ENCODE measurements at places on chromosomes 2 and 18. TPM values are rescaled to one million over a fixed set of nuclear protein-coding genes. Genes with fewer than 3 reads are reported as not detected.
A peak's percentile ranks its signal among the peaks of the same experiment; 100 is the strongest.

DNA sequence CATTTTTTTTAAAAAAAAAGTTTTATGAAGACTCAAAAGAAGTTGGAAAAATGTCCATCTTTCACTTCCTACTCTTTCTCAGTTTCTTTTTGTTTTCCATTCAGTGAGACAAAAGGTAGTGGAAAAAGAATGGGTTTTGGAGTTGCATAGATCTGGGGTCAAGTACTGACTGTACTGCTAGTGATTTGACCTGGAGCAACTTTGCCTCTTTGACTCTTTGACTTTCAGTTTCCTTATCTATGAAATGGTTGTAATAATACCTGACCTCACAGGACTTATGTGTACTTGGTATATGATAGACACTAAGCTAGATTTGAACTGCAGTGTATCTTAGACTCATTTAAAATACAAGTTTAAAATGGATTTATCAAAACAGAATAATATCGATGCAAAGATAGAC is 3.5 kb upstream of the KCNE4 start:
- no peak for DNase-seq

GRCh38 chr2:2719781-2720180 is 388.7 kb upstream of the MYT1L start:
- DNase-seq: no peak

GRCh38 chr2:187424146-187424545 is 23.9 kb downstream of the CALCRL start:
- peak; percentile 33 for DNase-seq

GRCh38 chr2:59677158-59677557 is 876.3 kb downstream of the BCL11A start:
- DNase-seq: no peak

DNA sequence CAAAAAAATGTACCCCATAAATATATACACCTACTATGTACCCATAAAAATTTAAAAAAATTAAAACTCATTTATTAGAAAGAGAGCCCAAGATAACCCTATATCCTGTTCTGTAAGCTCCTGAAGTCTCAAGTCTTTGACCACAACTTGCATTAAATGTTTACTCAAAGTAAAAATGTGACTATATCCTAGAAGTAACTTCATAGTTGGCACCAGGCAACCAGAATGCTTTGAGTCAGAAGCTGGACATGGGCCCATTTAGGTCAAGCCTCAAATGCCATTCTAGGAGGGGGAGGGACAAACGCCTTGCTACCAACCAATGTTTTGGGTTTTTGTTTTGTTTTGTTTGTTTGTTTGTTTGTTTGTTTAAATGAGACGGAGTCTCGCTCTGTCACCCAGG is 9.3 kb upstream of the TBC1D8 start:
- peak; percentile 66 for DNase-seq

DNA sequence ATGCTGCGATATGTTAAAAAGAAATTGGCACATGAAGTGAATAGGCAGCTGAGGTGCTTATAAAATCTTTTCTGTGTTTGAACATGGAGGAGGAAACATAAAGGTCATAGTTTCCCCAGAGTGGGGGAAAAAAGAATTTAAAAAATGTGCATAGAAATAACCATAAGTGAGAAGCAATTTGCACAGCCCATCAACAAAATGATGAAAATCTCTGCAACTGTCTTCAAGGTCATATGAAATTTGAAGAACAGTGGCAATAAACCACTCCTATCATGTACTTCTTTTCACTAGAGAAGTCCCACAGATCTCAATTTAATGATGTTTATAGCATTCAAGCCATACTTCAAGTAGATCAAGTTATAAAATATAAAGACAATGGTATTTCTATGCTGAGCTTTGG is 46.7 kb upstream of the ZNF804A start:
- peak; percentile 5 for DNase-seq

DNA sequence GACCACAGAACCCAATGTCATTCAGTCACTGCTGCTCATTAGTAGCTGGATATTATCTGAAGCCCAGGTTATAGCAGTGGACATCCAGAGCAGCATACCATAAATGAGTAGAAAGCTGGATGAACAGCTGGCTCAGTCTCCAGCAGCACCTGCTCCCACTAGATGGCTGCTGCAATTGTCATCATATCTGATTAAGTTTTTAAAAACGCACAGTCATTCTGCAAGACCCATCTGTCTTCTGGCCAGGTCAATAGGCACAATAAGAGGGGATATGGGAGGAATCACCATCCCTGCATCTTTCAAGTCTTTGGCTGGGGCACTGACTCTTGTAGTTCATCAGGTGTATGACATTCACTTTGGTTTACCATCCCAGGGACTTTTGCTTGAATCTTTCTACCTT is 55.1 kb upstream of the XDH start:
- DNase-seq: no peak

- no peak for DNase-seq
Measured at GRCh38 chr2:10760794-10761504, 39.5 kb downstream of the ATP6V1C2 start.

GRCh38 chr18:56309104-56309503 is 329.3 kb downstream of the TXNL1 start:
- DNase-seq: no peak

DNA sequence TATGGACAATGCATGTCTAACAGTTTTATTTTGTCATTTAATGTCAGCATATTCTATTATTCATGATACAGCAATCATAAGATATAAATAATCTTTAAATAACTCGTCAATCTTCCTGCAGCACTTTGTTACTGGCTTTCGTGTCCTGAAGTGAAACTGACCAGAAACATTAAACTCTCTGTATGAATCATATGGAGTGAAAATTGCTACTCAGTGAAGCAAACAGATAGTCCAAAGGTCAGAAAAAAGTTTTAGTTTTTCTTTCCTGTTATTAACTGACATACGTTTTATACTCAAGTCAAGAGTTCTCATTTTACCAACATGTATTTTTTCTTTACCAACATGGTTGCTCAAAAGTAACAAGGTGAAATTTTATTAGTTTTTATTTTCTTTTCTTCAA is 106.8 kb upstream of the GALNT5 start:
- DNase-seq: peak; percentile 12

DNA sequence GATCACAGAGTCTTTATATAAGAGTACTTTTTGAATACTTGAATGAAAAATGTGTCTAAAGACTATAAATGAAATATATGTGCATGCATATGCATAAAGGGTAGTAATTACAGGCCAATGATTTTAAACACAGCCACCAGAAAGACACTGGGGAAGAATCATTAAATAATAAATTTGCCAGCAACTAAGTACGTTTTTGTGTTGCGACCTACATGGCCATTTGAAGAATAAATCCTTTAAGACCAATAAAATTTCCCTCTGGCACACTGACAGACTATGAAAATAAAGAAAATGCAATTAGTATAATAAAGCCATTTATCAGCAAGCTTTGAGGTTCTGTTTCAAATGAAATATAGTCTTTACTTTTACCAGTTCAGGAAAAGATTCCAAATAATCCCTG is 1413.3 kb downstream of the LRP1B start:
- DNase-seq: no peak

- DNase-seq: no peak
Measured at GRCh38 chr2:241769819-241770184, 6.8 kb upstream of the GAL3ST2 start.

DNA sequence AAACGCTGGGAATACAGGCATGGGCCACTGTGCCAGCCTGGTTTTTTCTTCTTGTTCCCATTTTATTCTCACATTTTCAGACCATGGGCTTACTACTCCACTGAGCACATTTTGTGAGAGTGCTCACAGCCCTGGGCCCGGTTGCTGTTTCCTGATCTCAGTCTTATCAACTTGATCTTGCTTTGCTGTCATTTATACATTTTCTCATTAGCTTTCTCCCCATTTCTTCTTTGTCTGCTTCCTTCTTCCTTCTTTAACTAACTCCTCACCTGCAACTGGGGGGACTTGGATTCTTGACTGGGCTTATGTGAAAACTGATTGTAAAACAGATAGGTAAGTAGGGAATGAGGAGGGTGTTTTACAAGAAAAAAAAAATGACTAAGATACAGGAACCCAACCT is 117.3 kb downstream of the PLB1 start:
- no peak for DNase-seq

GRCh38 chr2:37621199-37621598 is 50.2 kb downstream of the CDC42EP3 start:
- no peak for DNase-seq

DNA sequence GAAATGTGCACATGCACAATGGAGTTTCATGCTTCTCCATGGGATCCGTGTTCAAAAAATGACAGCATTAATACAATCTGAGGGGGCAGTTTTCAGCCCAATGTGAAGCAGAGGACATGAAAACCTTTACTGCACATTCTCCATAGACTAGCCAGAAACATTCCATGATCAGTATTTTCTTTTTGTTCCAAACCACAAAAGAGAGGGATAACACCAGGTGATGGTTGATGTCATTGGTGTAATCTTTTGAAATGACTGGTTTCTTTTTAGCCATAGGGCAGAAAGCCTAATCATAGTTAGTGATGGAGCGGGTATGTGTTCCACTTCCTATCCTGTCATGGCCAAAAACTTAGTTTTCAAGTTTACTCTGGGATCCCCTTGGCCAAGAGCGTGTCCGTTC is 1.8 kb upstream of the KYNU start:
- peak; percentile 36 for DNase-seq

- no peak for DNase-seq
Measured at GRCh38 chr18:33404244-33404873, 36.2 kb downstream of the CCDC178 start.

- peak; percentile 78 for DNase-seq
Measured at GRCh38 chr18:45588376-45589355, 26.6 kb upstream of the SLC14A2 start.

- no peak for DNase-seq
Measured at GRCh38 chr2:28618221-28619141, 122.6 kb downstream of the PLB1 start.

DNA sequence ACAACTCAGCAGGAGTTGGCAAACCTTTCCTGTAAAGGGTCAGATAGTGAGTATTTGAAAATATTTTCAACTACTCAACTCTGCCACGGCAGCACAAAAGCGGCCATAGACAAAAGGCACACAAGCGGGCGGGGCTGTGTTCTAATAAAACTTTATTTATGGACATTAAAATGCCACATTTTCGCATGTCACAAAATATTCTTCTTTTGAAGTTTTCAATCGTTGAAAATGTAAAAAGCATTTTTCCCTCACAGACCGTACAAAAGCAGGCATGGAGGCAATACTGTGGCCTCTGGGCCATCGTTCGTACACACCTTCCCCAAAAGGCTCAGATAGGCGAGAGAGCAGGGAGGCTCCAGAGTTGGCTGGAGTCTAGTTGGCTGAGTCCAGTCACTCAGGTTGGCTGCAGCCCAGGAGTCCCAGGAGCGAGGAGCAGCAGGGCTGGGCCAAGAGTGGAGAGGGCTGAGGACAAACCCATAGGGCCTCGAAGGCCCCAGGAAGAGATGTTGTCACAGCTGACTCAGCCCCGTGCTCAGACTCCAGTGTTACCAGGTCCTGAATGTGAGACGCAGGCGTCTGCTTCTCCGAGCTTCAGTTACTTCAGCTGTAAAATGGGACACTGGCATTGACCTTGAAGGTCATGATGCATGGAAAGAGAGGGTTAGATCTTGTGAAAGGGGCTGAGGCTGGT is 42.5 kb downstream of the SDC1 start:
- DNase-seq: peak; percentile 78

GRCh38 chr2:151028691-151029176 is 232.9 kb downstream of the RBM43 start:
- DNase-seq: no peak

DNA sequence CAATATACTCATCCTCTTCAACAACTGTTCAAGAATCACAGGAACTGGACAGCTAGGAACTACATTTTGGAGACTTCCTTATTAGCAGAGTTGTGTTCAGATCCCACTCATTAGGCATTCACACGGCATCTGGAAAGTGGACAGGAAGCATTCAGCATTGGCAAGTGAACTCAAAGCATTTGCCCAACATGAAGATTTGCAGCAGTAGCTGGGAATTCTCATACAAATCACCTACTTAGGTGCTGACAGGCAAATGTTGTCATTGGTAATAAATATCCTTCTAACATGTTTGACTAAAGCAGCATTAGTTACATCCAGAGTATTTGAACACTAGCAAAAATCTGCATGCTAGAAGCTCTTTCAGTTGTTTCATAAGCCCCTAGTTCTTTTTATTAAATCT is 350.8 kb downstream of the PTH2R start:
- DNase-seq: no peak

DNA sequence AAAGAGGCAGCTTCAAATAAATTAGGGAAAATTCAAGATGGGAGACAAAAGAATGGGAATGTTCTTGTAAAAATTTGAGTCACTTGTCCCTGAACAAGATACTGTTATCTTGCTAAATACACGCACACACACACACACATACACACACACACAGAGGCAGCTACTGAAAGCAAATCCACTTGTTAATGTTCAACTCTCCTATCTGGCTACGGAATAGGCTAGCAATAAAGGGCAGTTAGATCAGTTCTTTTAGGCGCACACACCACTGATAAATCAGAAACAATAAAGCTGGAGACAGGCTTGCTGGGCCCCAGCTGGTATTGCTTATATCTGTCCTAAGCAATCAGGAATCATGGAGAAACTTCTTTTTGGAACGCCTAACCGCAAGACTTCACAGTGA is 461.6 kb downstream of the BCL11A start:
- no peak for DNase-seq

GRCh38 chr2:170680172-170680941 is 34.8 kb upstream of the SP5 start:
- no peak for DNase-seq

DNA sequence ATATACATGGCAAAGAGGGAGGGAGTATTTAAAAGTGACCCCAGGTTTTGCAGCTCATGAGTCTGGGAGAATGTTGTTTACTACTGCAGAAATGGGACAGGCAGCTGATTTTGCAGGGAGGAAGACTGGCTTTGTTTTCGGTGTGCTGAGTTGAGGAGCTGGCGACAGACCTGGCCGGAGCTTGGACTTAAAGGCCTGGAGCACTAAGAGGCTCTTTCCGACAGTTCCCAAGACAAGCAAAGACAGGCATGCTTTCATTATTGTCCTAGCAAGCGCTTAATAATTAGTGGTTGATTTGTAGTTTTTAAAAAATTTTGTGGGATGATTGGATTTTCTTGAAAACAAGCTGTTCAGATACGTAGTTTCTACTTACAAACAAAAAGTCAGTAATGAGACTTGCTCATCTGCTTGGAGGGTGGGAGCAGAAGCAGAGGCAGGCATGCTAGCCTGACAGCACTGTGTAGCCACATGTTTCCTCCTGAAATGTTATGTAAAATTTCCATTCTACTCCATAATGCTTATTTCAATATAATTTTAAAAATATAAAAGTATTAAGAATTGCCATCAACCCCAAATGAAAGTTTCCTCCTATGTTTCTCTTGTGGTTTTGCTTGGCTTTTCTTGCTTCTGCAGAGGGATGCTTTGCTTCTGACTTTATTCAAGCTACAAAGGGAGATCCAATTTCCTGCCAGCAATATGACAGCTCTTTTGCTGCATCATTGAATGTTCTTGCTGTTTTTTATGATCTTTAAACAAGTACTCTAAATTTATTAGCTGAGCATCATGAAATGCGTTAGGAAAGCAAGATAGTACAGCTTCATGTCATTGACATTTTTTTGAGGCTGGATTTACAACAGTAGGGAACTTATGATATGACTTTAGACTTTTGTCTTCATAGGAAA is 75.8 kb downstream of the PHLPP1 start:
- DNase-seq: peak; percentile 69

DSG4 gene
- total RNA-seq: not detected

GALNT3 gene
- 3.1 TPM for total RNA-seq

WNT10A gene
- total RNA-seq: not detected

OTOF gene
- total RNA-seq: not detected

ASAP2 gene
- 37.1 TPM for total RNA-seq

AMMECR1L gene
- 12.4 TPM for total RNA-seq

LHCGR gene
- not detected for total RNA-seq

TMEM178A gene
- 0.36 TPM for total RNA-seq

STARD6 gene
- not detected for total RNA-seq

IL36A gene
- total RNA-seq: 2.0 TPM

GALR1 gene
- total RNA-seq: not detected

NAGK gene
- 58.1 TPM for total RNA-seq
